ENCODE measurements at places on chromosomes 6 and 20. TPM values are rescaled to one million over a fixed set of nuclear protein-coding genes. Genes with fewer than 3 reads are reported as not detected.

The COL12A1 gene
- 163 TPM for total RNA-seq

The SLC17A3 gene
- not detected for total RNA-seq

The MYBL2 gene
- 20.1 TPM for total RNA-seq

The LAMA2 gene
- 64.3 TPM for total RNA-seq

The RAET1L gene
- total RNA-seq: not detected

The CCM2L gene
- total RNA-seq: not detected

The SLC22A1 gene
- 0.38 TPM for total RNA-seq

The SMPDL3A gene
- 5.8 TPM for total RNA-seq

The MATN4 gene
- total RNA-seq: not detected

The MEP1A gene
- not detected for total RNA-seq

The TNXB gene
- 10.4 TPM for total RNA-seq

The DSE gene
- total RNA-seq: 71.7 TPM

The ADGRF4 gene
- total RNA-seq: 0.28 TPM

The CAP2 gene
- total RNA-seq: 17.8 TPM

The TOP1 gene
- 15.5 TPM for total RNA-seq

The HLA-DRA gene
- 0.38 TPM for total RNA-seq

The BPIFB1 gene
- total RNA-seq: not detected

The CTCFL gene
- not detected for total RNA-seq

The VWA7 gene
- total RNA-seq: not detected

The ZSCAN31 gene
- total RNA-seq: 9.2 TPM

The CCN5 gene
- under 0.01 TPM for total RNA-seq

The UST gene
- total RNA-seq: 26.8 TPM

The ZC2HC1B gene
- total RNA-seq: not detected

The GRM1 gene
- total RNA-seq: under 0.01 TPM

The KIF6 gene
- total RNA-seq: 0.28 TPM

The FAM162B gene
- 19.9 TPM for total RNA-seq

The DNAH8 gene
- under 0.01 TPM for total RNA-seq

The GLYATL3 gene
- not detected for total RNA-seq

The HRH3 gene
- total RNA-seq: not detected

The AKAP7 gene
- total RNA-seq: 8.6 TPM

The HLA-DOA gene
- not detected for total RNA-seq

The ID4 gene
- 27.0 TPM for total RNA-seq

The SAMD3 gene
- total RNA-seq: 28.8 TPM

The ESR1 gene
- total RNA-seq: 1.1 TPM

The LINC00237 gene
- not detected for total RNA-seq

The FAM184A gene
- 0.85 TPM for total RNA-seq

The CALHM5 gene
- total RNA-seq: 17.2 TPM

The SIRPB1 gene
- 2.5 TPM for total RNA-seq

The NKX2-4 gene
- not detected for total RNA-seq

The MRPL14 gene
- 49.9 TPM for total RNA-seq
